Renal cortical epithelial cell (primary cell): ENCODE measurements at places on chromosomes 7 and 10. TPM values are rescaled to one million over a fixed set of nuclear protein-coding genes. Genes with fewer than 3 reads are reported as not detected.

- DNase-seq, result peak; percentile 57
These were observed 259.7 kb downstream of the AHR start for GRCh38 chr7:17558135-17558534.

DNA sequence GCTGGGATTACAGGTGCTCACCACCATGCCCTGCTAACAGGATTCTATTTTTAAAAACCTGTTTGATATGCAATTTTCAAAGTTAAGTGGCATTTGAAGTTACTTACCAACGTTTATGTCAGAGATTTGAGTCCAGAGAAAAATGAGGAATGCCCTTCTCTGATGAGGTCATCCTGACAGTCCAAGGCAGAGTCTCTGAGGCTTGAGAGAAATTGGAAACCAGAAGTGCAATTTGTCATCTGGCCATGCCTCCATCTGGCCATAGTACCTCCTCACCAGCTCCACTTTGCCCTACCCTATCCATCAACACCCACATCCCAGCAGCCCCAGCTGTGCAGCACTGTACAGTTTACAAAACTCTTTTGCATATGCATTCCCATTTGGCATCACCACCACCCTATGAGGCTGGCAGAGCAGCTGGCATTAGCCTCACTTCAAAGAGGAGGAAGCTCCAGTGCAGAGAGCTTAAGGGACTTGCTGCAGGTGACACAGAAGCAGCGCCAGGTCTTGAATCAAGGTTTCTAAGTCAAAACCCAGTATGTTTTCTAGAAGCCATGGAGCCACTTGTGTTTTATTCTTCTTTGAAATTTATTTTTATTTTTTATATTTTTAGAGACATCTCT, 54.5 kb upstream of the PDZD8 start:
- no peak for DNase-seq

Gene FAM25A
- total RNA-seq, result not detected in 2 replicates

DNA sequence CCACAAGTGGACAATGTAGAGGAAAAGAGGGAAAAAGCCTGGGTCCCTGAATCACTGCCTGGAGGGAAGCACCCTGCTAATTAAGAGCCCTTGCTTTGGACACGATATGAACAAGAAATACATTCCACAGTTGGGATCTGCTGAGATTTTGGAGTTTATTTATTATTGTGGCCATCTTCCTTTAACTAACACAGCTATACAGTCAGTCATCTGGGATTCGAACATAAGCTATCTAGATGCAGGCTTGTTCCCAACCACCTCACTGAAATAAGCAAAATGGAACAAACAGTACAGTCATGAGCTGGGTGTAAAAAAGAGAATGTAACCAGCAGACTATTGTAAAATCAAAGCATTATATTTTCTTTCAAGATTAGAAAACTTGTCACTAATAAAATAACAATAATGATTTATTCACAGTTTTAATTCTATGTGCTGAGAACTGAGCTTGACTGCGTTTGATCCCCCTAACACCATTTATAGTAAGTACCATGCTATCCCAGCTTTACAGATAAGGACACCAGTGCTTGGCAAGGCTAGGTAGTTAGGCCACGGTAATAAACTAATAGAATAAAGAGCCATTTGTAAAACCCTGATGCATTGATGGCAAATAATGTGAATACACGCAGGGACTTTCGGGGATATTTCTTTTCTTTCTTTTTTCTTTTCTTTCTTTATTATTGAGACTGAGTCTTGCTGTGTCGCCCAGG, 223.8 kb upstream of the KLF6 start:
- DNase-seq, result no peak

- no peak for DNase-seq
These were observed 537 bp downstream of the SH3PXD2A start for GRCh38 chr10:103854686-103855391.

Gene TFR2
- 0.35 and 1.0 TPM in 2 replicates for total RNA-seq
